GM03348 (cell line): ENCODE measurements at places on chromosomes 5 and 9.

DNA sequence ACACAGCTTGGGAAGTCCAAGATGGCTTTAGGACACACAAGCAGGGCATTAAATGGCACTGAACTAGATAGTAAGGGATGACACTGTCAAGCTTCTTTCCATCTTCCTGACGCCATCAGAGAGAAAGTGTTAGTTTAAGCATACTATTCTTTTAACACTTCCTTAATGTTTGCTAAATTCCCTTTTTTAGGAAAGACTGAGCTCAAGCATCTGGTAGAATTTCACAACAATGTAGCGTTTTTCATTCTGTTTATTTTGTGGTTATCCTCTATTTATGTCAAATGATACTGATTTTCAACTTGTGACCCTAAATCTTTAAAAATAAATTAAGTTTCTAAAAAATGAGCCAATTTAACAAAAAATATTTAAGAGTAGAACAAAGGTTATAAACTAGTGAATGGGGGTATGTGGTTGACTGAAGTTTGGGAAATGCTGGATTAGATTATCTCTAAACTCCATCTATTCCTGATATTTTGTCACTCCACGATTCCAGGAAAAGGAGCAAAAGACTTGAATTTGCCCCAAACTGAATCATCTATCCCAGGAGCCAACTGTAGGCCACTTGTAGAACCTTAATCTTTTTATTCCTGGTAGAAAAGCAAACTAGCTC, 147.4 kb upstream of the KLF9 start:
- DNase-seq, result no peak

DNA sequence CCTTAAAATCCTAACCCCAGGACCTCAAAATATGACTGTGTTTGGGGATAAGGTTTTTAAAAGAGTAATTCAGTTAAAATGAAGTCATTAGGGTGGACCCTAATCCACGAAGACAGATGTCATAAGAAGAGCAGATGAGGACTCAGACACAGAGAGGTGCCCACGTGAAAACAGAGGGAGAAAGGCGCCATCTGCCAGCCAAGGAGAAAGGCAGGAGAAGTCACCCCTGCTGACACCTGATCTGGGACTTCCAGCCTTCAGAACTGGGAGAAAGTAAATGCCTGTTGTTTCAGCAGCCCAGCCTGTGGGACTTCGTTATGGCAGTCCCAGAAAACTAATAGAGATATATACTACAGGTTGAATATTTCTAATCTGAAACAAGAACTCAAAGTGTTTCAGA, 67.4 kb downstream of the ROR2 start:
- no peak for DNase-seq

DNA sequence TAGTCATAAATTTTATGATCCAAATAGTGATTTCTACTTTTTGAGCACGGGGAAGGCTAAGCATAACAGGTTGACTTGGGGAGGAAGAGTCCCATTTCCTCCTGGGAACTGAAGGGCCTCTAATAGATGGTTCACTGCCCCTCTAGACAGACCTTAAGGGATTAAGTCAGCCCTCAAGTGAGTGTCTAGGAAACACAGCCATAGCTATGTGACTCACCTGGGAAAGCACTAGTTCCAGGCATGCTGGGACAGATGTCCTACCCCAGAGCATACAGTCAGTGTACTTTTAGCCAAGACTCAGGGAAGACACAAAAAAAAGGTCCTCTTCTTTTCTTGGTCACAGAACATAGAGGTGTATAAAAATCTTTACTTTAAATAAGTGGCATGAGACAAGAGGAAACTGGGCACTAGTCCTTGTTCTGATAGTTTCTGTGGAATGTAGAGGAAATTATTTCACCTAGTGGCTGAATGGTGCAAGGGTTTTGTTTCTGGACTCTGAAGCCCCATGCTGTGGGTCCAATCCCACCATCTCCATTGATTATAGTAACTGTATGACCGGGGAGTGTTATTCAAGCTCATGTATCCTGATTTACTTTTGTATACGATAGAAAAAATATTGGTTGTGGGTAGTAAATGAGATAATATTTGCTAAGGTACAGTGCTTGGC, 86.0 kb downstream of the NREP start:
- DNase-seq, result no peak

GRCh38 chr9:113887436-113887835, 11.3 kb downstream of the ZNF618 start:
- DNase-seq, result no peak

- peak; percentile 62 for DNase-seq
These were observed 399 bp upstream of the FBN2 start for GRCh38 chr5:128538250-128539037.

GRCh38 chr5:147084702-147085101, 150.1 kb upstream of the STK32A start:
- DNase-seq, result no peak

DNA sequence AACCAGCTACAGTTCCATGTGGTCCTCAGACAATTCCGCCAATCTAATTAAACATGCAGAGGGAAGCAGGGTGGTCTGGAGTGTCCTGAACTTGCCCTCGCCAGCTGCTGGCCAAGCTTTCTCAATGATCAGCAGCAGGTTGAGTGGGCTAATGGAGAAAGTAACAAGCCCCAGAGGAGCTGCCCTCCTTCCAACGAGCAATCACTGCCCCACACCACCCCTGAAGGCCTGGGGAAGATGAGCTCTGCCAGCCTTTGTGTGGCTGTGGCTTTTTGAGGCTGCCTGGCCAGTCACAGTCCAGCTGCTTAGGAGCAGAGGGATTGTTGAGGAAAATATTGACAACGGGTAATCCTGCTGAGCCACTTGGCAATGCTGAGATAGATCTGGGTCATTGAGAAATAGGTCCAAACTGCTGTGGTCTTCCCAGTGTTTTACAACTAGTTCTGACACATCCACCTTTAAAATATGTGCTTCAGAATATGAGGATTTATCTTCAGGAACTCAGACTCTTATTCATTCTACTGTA, 107.3 kb downstream of the CD180 start:
- no peak for DNase-seq

GRCh38 chr5:76524101-76524835, 98.9 kb downstream of the F2RL2 start:
- DNase-seq, result no peak

DNA sequence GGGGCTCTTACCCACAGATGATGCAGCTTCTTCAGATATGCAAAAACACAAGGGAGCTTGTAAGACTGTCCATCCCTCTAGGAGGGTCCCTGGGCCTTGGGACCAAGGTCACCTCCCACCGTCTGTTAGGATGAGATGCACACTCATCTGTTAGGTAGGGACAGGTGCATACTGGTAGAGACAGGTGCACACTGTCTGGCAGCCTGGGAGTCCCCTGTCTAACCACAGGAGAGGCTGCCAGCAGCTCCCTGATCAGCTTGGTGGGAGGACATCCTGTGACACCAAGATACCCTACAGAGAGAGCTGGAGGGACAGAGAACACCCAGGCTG, 13.2 kb downstream of the TSPAN17 start:
- no peak for DNase-seq

DNA sequence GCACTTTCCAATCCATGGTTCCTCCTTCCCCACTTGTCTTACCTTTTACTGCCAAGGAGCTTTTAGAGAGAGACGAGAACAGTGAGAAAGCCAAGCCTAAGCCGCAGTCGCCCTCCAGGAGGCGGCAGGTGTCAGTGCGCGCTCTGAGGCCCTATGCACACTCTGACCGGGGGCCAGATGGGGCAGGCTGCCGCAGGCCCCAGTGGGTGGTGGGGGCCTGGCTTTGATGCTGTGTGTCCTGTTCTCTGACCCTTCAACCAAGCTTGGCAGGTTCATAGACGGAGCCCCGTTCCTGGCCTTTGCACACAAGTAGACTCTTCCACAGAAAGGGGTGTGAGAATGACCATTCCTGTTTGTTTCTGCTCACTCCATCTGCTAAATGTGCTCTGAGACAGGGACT, 77.3 kb downstream of the WNK2 start:
- DNase-seq, result no peak

DNA sequence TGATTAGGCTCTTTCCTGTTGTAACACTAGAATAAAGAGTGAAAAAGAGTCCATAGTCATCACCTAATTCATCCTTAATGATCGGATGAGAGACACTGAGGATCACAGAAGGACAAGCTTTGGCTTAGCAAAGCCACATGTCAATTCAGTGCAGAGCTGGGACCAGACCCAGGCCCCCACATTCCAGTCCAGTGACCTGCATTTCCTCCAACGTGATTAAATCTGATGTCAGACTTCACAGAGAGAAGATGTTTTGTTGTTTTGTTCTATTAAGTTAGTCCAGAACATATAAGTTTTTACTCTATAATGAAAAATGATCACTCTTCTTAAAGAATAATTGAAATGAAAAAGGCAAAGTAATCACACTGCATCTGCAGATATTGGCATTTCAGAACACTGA, 377.9 kb upstream of the PAPPA start:
- peak; percentile 7 for DNase-seq

- DNase-seq, result no peak
These were observed 53.3 kb downstream of the NREP start for GRCh38 chr5:111703662-111704061.

- DNase-seq, result no peak
These were observed 613.1 kb downstream of the EBF1 start for GRCh38 chr5:158486566-158486965.

GRCh38 chr9:93468763-93469456, 15.5 kb upstream of the FAM120AOS start:
- DNase-seq, result peak; percentile 64

GRCh38 chr5:57034201-57034916, 82.4 kb upstream of the MIER3 start:
- no peak for DNase-seq

DNA sequence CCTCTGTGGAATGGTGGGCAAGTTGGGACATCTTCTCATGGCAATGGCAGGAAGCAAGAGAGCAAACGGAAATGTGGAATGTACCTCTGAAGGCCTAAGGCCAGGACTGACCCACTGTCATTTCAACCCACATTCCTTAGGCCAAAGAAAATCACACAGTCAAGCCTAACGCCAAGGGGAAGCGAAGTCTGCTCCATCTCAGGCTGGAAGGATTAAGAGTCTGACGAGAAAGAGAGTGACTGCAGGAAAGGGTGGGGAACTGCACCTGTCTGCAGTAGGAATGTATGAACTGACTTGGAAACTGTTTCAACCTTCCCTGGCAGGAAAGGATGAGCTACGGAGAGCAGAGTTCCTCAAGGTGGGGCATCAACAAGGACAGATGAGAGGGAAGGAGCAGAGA, 90.2 kb upstream of the TAS2R1 start:
- DNase-seq, result no peak

- DNase-seq, result no peak
These were observed 73.5 kb upstream of the TMEM215 start for GRCh38 chr9:32709871-32710270.

GRCh38 chr5:73095564-73096238, 24.7 kb upstream of the TMEM171 start:
- DNase-seq, result no peak

DNA sequence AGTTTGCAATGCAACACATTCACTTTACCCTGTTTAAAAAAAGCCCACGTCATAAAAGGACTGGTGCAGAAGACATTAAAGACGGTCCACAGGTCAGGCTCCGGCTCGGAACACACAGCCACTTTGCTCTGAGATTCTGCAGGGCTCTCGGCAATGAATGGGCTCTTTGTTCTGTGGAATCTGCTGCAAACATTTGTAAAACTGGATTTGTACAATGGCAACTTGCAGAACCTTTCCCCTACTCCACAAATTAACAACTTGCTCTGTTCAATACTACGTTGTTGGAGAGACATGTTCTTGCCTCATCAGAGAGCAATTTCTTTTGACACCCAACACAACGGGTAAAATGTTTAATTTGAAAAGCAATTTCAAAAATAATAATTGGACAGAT, 13.0 kb upstream of the NR5A1 start:
- no peak for DNase-seq

DNA sequence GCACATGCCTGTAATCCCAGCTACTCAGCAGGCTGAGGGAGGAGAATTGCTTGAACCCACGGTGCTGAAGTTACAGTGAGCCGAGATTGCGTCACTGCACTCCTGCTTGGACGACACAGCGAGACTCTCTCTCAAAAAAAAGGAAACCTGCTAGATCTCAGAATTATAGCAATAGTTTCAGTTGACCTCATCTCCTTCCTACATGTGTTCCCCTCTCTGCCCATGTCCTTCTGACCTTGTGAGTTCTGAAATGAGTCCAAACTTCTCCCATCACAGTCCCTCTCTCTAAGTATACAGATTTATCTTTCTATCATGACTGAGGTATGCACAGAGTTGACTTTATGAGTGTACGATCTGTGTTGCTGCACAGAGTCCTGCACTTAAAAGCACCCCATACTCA, 44.6 kb upstream of the SHOC1 start:
- DNase-seq, result peak; percentile 24

DNA sequence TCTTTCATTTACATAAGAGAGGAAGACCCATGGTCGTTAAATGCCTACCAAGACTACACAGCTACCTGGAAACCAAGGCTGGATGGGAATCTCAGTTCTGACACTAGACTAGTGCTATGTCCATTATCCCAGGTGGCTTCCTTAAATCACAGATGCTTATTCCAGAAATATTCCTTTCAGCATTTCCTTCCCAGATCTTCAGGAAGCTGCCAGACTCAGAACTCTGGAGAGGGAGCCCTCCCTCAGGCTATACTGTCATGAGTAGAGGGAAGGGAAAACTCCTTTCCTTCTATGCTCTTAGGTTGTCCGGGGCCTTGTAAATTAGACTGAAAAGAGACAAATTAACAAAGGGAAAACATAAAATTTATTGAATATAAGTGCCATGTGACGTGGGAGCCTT, 20.8 kb downstream of the FREM1 start:
- no peak for DNase-seq

DNA sequence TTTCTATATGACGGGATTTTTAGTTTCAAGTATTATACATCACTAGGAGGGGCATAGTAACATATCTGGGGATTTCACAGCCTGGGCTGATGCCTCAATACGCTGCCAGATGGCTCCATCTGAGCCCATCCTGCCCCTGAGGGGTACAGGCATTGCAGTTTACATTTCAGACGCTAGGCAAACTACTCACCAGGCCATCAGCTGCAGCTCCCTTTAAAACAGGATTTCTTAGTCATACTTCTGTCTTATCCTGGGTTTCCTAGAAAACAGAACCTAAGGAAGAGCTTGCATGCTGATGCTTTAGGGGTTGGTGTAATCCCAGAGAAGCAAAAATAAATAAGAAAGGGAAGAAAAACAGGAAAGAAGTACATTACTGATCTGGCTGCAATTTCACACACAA, 372.8 kb upstream of the PIK3R1 start:
- DNase-seq, result peak; percentile 9

DNA sequence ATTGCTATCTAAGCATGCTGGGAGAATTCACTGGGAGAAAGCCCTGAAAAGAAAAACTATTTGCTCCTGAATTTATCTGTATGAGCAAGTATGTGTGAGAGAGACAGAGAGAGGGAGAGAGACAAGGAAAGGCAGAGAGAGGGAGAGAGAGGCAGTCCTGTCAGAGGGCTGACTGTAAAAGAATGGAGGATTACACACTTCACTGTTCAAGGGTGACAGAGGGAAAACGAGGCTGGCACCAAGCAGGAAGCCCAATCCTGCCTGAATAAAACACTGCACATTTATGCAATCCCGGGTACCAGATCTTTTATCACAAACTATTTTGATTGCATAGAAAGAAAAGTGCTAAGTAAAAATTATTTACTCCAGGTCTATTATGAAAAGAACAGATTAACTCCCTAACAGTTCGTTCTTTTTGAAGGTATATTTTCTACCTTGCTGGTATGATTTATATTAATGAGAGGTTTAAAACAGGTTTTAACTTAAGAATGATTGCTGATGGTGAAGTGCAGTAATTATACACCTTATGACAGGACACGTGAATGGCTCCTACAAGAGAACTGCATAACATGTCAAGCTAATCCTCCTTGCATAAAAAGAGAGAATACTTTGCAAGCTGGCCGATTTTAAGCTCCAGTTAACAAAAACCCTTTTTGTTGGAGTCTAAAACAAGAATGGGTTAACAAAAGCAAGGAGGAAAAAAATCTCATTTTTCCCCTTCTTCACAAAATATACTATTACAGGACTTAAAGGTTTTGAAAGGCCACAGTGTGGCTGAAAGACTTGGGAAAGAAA, 82.5 kb downstream of the NFIB start:
- no peak for DNase-seq
